ENCODE measurements at places on chromosomes 12 and 14.
A peak's percentile ranks its signal among the peaks of the same experiment; 100 is the strongest.

GRCh38 chr14:69325646-69326265, 65.8 kb downstream of the GALNT16 start:
- DNase-seq, result no peak

- no peak for DNase-seq
These were observed 794 bp downstream of the RCOR1 start for GRCh38 chr14:102593061-102593824.

DNA sequence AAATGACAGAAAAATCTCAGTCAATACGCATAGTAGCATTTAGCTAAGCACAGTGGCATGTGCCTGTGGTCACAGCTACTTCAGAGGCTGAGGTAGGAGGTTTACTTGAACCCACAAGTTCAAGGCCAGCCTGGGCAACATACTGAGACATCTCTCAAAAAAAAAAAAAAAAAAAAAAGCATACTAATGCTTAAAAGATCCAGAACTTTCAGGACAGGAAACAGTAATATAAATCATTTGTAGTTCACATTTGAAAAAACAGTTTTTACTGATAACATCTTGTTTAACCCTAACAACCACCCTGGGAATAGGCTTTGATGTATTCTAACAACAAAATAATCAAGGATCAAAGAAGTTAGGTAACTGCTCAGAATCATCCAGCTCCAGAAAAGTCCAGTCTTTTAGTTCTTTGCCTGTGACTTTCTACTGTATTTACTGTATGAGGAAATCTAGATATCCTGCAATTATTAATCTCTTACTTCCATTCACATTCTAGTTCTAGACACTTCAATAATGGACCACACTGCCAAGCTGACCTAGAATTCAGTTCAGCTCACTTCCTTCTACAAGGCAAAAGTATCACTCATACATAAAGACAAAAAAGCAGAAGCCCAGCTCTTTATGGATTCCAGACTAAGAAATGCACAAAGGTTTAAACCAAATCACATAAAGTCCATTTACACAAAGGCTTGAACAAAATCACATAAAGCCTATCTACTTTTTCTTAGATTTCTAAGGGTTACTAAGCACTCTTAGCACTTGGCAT, 28.5 kb downstream of the PAWR start:
- no peak for DNase-seq

DNA sequence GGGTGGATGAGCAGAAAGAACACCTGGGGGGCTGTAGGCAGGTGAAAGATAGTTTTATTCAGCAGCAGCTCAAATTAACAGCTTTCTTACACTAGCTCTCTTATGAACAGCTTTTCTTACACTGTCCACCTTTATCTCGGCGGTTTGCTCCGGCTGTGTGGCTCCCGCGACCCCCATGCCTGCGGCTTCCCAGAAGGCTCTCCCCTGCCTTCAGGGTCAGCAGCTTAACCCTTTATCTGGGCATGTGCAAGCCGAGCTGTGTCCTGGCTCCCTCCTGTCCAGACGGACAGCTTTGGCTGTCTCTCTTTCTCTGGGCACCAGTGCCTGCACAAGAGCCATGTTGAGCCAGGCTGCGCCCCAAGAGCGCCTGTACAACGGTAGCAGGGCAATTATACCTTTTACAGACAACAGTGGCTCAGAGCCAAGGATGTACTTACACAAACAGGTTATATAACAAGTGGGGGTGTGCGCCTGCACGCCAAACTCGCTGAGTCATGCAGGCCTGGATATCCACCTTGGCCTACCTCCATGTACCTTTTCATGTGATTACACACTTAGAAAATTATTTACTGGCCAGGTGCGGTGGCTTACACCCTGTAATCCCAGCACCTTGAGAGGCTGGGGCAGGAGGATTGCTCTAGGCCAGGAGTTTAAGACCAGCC, 28.5 kb upstream of the KLHL42 start:
- peak; percentile 74 for DNase-seq

- DNase-seq, result no peak
These were observed 10.5 kb downstream of the ZFP36L1 start for GRCh38 chr14:68782091-68782981.

DNA sequence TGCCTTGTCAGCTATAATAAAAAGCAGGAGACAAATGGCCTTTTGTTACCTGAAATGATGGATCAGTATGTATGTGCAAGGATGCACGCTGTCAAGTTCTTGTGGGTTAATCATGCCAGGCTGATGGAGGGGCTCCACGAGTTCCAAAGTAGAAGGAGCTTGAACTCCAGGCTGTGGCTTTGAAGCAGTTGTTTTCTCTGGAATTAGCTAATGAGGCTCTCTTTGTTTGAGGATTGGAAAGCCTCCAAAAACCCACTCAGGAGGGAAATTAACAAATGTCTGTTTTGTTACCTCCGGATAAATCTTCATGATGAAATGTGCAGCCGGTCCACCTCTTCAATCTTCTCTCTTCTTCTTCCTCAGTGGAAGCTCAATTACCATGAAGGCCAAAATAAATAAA, 605.5 kb downstream of the DIO2 start:
- peak; percentile 95 for DNase-seq

DNA sequence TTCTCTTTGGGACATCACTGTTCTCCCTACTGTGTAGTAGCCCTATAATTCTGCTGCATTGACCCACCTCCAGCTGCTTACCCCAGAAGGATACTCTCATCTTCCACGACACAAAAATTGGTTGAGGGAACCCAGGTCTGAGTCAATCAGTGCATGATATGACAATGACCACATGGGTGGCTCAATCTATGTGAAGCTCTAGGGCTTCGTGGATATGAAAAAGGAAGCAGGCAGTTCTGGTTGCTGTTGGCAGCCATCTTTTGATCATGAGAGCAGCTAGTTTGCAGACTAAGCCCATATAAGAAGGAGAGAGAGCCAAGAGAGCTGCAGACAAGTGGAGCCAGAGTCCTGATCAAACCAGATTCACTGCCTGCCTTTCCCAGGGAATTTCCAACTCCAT, 57.9 kb downstream of the AVPR1A start:
- DNase-seq, result no peak

GRCh38 chr12:77625441-77625840, 205.3 kb upstream of the NAV3 start:
- no peak for DNase-seq

DNA sequence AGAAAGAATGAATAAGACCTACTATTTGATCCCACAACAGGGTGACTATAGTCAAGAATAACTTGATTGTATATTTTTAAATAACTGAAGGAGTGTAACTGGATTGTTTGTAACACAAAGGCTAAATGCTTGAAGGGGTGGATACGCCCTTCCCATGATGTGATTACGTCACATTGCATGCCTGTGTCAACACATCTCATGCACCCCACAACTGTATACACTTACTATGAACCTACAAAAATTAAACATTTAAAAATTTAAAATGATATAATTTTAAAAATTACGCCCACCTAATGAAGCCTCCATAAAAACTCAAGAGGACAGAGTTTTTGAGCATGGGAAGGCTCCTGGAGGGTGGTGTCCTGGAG, 94.5 kb downstream of the SCARB1 start:
- DNase-seq, result no peak

DNA sequence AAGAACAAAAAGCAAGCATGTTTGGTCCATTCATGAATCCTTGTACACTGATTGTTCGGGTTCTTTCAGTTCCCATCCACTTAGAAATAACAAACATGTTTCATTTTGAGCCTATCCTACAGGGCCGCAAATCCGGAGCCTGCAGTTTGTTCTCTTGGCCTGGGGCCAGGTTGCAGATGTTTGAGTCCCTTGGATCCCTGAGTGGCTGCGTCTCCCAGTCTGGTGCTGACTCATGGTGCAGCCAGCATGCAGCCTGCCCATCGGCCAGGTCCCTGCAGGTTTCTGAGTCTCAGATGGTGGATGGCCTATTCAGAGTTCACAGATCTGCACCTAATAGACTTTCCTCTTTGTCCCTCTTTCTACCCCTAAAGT, 1.9 kb upstream of the DYNC1H1 start:
- no peak for DNase-seq

DNA sequence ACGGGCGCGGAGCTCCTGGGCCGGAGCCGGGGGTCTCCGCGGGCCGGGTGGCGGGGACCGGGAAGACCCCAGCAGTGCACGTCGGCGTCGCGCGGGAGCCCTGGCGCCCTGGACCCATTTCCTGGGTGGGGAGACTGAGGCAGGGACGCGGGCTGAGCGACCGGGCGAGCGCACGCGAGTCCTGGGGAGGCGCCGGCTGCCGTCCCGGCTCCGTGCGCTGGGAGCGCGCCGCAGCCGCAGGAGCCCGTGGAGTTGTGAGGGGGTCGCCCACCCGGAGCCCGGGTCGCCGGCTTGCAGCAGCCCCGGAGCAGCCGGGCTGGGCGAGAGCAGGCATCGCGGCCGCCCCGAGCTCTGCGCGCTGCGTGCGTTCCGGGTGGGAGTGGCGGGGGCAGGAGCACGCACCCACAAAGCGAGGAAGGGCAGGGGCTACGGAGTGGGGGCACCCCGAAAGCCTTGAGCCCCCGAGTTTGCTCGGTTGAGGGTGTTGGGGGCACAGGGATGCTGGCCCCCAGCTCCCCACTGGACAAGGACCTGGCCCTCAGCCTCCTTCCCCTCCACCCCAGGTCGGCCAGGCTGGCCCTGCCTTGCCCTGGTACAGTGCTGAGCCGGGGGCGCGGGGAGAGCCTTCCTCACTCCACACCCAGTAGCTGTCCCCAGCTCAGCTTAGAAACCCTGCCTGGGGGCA, 620 bp downstream of the MMP17 start:
- no peak for DNase-seq

DNA sequence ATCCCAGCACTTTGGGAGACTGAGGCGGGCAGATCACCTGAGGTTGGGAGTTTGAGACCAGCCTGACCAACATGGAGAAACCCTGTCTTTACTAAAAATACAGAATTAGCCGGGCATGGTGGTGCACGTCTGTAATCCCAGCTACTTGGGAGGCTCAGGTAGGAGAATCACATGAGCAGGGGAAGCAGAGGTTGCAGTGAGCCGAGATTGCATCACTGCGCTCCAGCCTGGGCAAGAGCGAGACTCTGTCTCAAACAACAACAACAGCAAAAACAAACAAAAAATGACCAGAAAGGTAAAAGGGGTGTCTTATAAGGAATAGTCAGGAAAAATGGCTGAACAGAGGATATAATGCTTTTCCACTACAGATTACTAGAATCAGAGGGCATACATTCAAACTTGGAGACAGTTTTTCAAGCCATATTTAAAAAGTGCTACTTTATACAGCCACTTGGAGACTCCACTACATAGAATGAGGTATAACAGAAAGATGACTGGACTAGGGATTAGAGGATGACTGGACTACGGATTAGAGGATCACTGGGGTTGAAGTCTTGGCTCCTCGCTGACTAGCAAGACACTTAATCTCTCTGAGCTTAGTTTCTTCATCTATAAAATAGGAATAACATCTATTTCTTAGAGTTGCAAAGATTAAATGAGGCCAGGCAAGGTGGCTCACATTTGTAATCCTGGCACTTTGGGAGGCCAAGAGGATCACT, 4.9 kb upstream of the CS start:
- DNase-seq, result no peak

GRCh38 chr14:51776102-51776894, 84.1 kb upstream of the GNG2 start:
- peak; percentile 49 for DNase-seq

GRCh38 chr14:59882957-59883356, 12.4 kb upstream of the RTN1 start:
- no peak for DNase-seq

GRCh38 chr14:95232894-95233584, 75.7 kb upstream of the DICER1 start:
- no peak for DNase-seq

GRCh38 chr12:20374795-20375194, 6.5 kb downstream of the PDE3A start:
- DNase-seq, result no peak

DNA sequence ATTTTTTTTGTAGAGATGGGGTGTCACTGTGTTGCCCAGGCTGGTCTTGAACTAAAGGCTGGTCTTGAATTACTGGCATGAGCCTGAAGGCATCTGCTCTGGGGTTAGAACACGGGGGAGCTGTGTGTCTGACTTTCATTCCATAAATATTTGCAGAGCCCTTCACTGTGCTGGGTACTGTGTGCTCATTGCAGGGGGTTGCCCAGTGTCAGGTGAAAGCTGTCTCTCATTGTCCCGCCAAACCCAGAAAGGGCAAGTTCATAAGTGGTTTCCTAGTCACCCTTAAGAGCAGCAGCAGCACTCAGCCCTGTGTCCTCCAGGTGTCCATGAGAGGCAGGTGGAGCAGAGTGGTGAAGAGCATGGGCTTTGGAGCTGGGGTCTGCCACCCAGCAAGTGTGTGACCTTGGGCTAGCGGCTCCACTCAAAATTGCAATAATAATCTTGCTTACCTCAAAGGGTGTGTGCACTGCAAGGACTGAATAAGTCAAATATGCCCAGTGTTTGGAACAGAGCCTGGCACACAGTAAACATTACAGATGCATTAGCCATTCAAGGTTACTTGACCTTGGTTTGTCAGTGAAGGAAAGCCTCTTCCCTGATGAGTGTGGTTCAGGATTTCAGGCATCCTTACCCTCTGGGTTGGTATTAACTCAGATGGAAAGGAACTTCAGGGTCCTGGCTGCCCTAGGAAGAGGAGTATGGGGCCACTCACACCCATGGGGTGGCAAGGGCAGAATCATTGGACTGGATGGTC, 4.4 kb upstream of the SMIM41 start:
- DNase-seq, result no peak

DNA sequence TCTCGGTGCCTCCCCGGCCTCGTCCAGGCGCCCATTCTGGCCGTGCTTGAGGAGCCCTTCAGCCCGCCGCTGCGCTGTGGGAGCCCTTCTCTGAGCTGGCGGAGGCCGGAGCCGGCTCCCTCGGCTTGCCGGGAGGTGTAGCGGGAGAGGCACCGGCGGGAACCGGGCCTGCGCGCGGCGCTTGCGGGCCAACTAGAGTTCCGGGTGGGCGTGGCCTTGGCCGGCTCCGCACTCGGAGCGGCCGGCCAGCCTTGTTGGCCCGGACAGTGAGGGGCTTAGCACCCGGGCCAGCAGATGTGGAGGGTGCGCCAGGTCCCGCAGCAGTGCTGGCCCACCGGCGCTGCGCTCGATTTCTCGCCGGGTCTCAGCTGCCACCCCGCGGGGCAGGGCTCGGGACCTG, 168.7 kb upstream of the RPL10L start:
- no peak for DNase-seq

DNA sequence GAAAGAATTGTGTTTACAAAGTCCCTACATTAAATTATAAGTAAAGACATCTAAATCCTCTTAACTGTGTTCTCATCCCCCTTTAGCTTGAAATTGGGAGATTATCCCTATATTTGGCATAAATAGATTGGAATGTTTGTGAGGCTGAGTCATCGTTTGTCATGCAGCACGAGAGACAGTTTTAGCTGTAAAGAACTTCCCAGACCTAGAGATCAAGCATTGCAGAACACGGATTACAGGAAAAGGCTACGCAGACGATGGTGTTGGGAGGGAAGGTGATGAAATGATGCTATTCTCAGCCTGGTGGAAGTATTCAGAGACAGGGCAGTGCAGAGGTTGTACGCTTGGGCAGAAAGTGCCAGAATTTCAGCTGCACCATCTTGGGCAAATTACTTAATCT, 93.8 kb downstream of the PTPRB start:
- no peak for DNase-seq

- no peak for DNase-seq
These were observed 27.6 kb downstream of the NCKAP5L start for GRCh38 chr12:49800421-49801140.
